ENCODE measurements at places on chromosomes 16 and 17.

- no peak for DNase-seq
Observed at GRCh38 chr16:54867302-54867832, 63.3 kb upstream of the IRX5 start.

DNA sequence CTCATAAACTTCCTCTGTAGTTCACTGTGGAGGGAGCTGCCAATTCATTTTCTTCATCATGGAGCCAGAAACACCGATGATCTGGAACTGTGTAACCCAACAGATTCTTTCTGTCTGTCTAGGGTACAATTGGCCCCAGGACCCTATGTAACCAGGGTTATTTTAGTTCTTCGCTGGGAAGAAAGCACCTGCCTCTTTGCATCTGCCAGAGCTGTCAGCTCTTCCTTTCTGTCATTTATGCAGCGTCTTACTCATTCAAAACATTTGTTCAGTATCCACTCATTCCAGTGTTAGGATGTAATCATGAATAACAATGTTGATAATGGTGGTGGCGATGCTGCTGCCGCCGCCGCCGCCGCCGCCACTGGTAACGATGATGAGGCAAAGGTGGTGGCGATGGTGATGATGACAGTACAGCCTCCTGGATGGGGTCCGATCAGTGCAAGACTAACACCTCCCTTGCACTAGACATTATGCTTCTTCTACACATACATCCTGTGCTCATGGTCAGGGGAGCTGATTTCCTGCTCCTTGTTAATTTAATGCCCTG is 46.1 kb downstream of the IRX5 start:
- no peak for DNase-seq

- no peak for DNase-seq
Observed at GRCh38 chr16:81786321-81786720, 7.2 kb downstream of the PLCG2 start.

DNA sequence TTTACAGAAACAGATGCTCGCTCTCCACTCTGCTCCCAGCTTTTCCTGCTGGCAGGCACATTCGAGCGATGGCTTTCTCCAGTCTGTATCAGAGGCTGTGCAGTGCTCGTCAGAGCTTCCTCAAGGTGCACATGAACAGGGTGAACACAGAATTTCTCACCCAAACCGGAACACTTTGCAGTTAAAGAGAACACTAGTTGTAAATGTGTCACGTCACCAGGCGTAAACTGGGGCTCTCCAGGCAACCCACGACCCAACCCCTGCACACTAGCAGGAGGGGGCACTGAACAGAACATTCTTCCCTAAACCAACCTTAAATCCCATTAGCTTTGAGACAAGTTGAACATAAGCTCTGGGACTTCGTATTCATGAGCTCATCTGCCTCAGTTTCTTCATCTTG is 119.0 kb downstream of the RMI2 start:
- DNase-seq: no peak

DNA sequence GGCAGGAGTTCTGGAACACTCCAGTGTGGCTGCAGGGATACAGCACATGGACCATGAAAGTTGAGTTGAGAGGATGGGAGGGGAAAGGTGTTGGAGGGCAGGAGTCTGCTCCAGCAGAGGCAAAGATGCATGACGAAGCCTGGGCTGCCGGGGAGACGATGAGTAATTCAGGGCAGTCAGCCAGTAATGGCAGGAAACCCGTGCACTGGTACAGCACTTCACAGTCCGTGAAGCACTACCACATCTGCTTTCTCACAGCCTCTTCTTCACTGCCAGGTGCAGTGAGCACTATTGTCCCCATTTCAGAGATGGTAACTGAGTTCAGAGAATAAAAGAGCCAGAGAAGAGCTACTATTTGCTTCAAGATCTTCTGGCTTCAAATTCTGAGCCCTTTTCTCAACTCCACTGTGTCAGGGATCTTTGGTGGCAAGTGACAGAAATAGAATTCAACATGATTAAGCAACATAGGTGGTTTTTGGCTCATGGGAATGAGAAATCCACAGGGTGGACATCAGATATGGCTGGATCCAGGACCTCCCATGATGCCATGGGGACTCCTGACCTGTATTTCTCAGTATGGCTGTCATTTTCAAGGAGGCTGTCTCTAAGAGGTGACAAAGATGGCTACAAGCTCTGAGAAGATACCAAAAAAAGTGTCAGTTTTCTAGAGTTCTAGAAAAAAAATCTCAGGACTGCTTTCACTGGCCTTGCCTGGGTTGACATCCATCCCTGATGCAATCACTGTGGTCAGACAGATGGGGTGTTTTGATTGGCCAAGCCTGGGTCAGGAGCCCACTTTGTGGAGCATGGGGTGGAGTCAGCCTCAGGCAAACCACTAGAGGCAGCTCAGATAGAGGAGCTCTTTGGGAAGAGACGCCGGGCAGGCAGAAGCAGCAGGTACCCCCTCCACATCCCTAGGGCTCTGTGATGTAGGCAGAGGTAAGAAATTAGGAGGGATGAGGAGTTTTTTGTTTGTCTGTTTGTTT is 24.7 kb downstream of the IL21R start:
- DNase-seq: no peak

- DNase-seq: no peak
Observed at GRCh38 chr16:75742424-75743047, 16.2 kb upstream of the CPHXL start.

DNA sequence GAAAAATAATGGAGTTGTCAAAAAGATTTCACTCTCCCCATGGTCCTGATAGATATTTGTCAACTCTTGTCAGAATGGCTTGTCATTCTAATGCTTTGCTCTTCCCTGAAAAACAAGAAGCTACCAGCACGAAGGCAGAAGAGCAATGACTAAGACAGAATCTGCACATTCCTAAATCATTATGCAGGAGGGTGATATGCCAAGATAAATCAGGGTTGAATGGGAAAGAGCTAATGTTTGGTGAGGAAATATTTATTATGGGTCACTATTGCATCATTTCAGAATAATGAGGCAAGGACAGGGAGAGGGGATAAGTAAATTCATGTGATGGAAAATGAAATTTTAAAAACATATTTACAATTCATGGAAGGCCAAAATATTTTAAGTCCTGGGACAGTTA is 297.5 kb upstream of the XYLT1 start:
- no peak for DNase-seq

DNA sequence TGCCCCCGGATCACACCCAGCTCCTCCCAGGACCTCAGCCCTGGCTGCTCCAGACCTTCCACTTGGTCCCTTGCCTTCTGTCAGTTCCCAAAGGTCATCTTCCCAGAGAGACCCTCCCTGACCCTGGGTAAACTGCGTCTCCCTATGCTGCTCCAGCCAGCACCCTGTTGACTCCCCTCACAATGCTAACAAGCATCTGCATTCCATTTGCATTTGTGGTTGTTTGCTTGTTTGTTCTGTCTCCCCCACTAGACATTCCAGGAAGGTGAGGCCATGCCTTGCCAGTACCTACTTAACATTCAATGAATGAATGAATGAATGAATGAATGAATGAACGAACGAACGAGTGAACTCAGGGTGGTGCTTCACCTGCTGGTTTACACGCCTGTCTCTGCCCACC is 171.2 kb downstream of the WSCD1 start:
- DNase-seq: no peak

DNA sequence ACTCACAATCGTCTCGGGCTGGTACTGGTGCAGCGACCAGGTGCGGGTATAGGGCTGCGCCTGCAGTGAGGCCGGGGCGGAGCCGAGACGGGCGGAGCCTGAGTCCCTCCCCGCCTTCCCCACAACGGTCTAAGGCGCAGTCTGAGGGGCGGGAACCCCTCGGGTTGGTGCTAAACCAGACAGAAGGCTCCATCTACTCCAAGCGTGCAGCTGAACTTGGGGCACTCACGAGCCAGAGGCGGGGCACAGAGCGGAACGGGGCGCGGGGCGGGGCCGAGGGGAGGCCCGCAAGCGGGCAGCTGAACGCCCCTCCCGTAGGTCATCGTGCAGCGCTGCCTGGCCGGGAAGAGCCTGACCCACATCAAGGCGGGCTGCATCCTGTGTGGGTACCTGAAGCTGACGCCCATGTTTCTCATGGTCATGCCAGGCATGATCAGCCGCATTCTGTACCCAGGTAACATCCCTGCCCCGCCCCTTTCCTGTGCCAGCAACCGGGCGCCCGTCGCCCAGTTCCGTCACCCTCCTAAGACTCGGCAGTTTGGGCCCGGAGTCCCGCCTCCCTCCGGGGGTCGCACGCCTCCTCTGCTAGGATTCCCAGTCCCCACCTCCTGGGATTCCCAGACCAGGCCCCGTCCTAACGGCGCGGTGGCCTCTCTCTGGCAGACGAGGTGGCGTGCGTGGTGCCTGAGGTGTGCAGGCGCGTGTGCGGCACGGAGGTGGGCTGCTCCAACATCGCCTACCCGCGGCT is 5.0 kb downstream of the SLC5A2 start:
- no peak for DNase-seq

DNA sequence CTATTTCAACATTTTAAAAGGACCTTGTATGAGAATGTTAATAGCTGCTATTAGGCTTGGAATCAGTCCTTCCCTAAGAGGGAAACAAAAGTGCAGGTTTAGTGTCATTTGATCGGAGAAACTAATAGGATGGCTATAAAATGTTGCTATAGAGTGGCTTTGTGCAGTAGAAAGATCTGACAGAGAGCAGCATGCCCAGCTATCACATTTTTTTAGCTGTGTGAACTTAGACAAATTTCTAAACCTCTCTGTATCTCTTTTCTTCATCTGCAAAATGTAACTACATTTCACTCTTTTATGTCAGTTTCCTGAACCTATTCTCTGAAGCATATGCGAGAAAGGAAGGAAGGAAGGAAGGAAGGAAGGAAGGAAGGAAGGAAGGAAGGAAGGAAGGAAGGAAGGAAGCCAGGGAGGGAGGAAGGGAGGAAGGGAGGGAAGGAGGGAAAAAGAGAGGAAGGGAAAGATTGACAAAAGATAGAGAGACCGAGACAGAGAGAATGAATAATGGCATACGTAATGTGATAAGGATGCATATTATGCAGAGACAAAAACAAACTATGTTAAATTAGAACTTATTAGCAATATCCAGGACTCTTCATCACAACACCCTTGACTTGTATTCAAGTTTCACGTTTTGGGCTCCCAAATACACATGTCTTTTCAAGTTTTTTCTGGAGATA is 52.6 kb upstream of the CDH8 start:
- DNase-seq: no peak

DNA sequence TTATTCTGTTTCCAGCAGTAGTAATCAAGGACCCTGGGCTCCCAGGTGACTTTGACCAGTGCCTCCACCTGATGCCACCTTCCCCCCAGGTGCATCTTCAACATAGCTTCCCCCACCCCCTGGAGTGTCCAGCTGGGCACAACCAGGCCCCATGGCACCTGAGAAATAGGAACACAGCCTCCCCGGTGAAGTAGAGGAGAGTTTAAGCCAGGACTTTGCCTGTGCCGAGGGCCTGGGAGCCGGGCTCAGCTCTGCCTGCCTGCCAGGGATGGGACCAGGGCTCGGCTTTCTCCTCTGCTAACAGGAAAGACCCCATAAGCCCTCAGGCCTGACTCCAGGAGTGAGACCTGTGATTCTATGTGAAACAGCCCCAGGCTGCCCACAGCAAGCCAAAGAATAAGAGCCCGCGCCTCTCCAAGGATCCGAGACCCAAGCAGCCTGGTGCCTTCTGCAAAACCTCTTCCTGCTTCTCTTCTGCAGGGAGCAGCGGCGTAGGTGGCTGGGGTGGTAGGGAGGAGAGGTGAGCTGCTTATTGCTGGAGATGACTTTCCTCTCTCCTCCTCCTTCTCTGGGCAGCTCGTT is 16.4 kb upstream of the RBFOX3 start:
- DNase-seq: no peak

DNA sequence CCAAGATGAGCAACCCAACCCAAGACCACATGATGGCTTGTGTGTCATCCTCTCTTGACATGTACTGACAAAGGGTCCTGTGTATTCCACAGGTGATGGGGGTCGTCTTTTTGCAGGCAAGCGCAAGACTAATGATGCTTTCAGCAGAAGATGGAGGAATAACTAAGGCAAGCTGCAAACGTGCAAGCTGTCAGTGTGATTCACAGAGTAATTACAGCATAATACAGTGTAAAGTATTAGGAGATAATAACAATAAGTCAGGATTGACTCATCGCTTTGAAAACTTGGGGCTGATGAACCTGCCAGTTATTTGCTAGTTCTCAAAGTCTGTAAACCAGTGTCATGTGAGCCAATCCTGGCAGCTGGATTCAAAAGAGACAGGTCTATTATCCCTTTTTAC is 41.6 kb upstream of the ASIC2 start:
- no peak for DNase-seq

DNA sequence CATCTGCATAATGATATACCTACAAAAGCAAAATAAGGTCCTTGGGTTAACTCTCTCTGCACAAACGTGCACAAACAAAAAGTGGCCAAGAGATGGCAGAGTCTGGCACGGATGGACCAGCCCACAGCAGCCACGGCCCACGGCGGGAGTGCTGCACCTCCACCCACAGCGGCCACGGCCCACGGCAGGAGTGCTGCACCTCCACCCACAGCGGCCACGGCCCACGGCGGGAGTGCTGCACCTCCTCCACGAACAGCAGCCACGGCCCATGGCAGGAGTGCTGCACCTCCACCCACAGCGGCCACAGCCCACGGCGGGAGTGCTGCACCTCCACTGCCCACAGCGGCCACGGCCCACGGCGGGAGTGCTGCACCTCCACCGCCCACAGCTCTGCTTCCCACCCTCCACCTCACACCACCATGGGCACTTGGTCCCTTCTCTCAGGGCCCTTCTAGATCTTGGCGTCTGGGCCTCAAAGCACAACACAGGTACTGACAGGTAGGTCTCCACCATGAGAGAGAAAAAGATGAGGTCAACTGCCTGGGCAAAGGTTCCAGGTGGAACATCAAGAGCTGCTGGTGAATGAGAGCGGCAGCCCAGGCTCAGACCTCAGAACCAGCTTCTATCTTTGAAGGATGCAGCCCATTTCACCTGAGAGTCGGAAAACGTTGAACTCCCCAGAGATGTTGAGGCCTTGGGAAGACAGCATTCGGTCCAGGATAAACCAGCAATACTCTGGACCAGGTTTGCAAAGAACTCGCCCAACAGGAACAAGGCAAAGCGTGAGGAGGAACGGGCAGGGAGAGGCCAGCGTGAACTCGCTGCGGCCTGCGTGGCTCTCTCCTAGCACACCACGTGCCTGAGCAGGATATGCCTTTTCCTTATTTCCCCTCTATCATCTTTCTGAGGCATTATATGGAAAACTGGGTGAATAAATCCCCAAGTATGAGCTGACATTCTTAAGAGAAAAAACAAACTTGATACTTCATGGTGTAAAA is 124.5 kb downstream of the ZNF778 start:
- DNase-seq: no peak
